NCI-H82 (cell line): ENCODE measurements at places on chromosomes 7 and 10.

GRCh38 chr7:129394101-129394500 is 40.1 kb upstream of the STRIP2 start:
- DNase-seq: no peak

GRCh38 chr10:111724121-111724520 is 459.4 kb downstream of the GPAM start:
- DNase-seq: no peak

DNA sequence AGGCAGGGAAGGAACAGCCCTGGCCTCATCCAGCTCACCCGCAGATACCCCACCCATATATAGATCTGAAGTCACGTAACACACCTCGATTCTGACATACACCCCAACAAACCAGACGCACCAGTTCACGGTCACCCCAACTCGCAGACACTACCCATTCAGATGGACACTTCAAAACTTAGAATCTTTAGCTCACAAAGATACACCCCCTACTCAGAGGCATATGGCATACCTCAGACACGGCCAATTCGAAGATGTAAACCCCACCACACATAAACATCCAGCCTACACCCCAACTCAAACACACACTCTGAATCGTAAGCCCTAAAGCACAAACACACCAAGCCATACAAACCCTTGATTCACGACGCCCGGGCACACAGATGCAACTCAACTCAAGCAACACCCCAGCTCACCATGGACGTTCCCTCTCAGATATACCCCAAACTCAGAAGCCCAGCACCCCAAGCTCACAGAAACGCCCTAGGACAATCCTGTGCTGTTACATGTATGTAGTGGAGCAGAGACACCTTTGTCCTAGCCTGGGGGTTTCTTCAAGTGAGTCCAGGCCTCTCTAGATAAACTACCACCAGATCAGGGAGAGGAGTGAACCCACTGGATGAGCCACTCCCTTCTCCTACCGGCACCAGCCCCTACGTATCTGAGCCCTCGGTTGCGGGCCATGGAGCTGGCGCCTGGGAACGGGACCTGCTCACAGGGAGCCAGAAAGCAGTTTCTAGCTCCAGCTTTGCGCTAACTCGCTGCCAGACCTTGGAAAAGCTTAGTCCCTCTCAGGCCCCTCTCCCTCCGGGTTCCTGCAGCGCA is 8.8 kb downstream of the PSD start:
- DNase-seq: no peak

- DNase-seq: no peak
These were observed 116.0 kb downstream of the LHPP start for GRCh38 chr10:124577651-124578050.

- DNase-seq: no peak
These were observed 53.7 kb upstream of the KLF6 start for GRCh38 chr10:3838460-3839437.

- DNase-seq: no peak
These were observed 44.2 kb upstream of the GPR26 start for GRCh38 chr10:123621916-123622315.

- peak; percentile 66 for DNase-seq
These were observed 5.5 kb upstream of the SLC25A13 start for GRCh38 chr7:96327429-96327828.

DNA sequence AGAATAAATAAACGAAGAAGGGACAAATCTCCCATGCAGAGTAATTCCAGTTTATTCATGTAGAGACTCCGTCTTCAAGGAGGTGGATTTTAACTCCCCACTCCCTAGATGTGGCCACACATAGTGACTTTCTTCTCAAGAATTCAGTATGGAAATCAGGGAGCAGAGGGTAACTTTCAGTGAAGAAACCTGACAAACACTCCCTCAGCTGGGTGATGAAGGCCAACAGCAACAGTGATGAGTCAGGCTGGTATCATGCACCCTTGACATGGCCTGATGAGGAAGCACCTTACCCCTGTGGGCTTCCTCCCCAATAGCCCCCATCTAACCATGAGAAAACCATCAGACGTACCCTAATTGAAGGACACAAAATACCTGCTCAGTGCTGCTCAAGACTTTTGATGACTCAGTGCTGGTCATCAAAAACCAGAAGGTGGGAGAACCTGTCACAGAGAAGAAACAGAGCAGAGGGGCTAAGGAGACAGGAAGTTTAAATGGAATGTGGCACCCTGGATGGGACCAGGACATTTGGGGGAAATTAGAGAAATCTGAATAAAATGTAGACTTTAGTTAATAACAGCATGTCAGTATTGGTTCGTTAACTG is 50.6 kb downstream of the ADAMTS14 start:
- DNase-seq: no peak

DNA sequence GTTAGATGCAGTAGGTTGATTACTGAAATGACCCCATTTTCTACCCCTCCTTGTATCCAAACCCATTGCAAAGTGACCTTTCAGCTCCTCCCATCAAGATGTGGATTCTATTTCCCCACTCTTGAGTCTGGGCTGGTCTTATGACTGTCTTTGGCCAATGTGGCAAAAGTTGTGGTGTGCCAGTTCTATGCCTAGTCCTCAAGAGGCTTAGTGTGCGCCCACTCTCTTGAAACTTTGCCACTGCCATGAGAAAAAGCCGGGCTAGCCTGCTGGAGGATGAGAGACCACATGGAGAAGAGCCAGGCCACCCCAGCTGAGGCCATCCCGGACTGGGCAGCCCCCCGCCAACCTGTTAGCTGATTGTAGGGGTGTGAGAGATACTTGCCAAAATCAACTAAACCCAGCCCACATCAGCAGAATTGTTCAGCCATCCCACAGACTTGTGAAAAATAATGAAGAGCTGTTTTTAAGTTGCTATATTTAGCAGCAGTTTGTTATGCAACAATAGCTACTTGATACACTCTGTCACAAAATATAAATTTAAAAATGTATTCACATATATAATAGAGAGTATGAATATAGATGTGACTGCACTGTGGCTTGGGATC is 131.0 kb upstream of the PALS2 start:
- DNase-seq: no peak

DNA sequence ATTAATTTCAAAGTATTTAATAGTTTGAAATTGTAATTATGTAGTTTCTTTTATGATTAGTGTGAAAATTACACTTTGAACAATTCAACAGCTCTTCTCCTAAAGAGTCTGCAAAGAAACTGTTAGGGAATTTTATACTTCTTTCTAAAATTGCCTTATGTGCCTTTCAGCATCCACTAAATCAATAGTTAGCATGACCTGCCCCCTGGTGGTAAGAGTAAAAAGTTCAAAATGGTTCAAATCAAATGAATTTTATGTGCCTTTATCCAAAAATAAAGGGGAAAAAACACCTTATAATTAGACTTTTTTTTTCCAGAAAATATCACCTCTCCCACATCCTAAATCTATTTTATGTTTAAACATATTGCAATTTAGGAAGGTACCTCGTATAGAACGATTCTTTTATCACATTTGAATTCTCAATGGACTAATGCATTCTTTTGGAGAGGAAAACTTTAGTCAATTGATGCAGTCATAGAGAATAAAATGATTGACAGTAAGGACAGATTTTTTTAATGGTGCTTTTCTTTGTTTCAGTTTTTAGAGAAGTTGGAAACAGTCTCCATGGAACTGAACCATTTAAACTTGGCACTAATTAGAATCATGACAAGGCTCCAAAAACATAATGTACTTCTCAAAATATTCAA is 163.7 kb downstream of the SEMA3D start:
- DNase-seq: peak; percentile 75

GRCh38 chr10:92692080-92692671 is 2.4 kb downstream of the HHEX start:
- DNase-seq: no peak

DNA sequence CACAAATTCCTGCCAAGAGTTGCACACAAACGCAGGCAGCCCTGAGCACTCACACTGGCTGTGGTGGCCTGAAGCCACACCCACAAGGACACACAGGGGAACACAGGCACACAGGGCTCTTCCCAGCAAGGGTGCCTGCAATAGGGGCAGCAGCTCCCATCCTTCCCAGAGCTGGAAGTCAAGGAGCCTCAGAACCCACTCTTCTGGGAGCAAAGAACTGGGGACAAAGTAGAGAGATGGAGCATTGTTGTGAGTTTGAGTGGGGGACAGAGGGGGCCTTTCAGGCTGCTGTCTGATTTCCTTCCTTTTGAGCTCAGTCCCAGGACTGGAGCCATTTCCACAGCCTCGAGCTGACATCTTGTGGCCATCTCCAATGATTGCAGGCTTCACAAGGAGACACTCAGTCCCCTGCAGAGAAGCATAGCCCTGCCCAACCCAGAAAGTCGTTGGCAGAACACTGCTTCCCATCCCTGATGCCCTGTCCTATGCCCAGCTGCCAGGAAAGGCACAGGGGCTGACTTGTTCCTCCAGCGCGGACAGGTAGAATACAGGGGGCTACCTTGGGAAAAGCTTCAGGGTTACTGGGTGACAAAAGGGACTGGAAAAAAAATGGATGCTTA is 34.4 kb upstream of the SLF2 start:
- DNase-seq: peak; percentile 80

DNA sequence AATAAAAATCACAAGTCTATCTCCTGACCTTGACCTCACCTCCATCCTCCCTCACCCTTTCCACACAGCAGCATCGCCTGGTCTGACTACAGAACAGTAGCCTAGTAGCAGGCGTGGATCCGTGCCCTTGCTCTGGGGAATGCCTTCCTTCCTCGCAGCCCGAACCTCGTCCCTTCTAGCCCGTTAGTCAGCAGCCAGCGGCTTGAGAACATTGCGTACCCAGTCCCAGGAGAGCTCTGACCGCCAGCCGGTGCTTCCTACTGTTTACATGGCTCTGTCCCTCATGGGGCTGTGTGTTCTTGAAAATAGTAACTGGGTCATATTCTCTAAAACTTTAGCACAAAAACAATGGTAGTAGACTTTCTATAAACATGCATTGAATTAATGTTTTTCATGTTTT is 682.7 kb upstream of the IGFBP3 start:
- no peak for DNase-seq

- no peak for DNase-seq
These were observed 21.3 kb upstream of the HERPUD2 start for GRCh38 chr7:35716038-35716803.

GRCh38 chr7:31602041-31602625 is 84.9 kb upstream of the PPP1R17 start:
- DNase-seq: peak; percentile 20

- no peak for DNase-seq
These were observed 17.1 kb downstream of the STK32C start for GRCh38 chr10:132290631-132291030.

GRCh38 chr7:31116615-31117014 is 64.5 kb downstream of the ADCYAP1R1 start:
- no peak for DNase-seq

- no peak for DNase-seq
These were observed 10.1 kb downstream of the DENND10 start for GRCh38 chr10:119113751-119114732.

DNA sequence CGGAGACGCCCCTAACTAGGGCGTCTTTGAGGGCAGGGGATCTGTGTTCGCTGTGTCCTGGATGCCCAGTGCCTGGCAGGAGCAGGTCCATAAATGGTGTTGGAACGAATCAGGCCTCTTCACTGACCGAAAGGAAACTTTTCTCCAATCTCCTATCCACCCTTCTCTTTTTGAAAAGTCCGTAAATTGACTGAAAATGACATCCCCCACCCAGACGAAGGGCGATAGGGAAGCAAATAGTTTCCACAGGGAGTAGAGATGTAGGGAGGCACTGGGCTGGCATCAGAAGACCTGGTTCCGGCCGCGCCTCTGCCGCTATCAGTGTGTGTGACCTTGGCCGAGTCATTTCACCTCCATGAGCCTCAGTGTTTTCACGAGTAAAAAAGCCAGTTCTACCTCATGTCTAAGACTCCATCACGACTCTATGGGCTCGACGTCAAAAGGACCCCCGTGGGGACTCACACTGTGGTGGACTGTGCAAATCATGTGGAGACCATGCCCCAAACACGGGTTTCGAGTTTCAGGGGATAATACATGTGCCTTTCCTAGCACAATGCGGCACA is 497 bp upstream of the RAB11FIP2 start:
- no peak for DNase-seq

- no peak for DNase-seq
These were observed 39.9 kb downstream of the CAMK1D start for GRCh38 chr10:12389154-12389734.

- no peak for DNase-seq
These were observed 52.8 kb downstream of the CFAP46 start for GRCh38 chr10:132889556-132889955.
